ENCODE measurements at places on chromosomes 6 and 20. TPM values are rescaled to one million over a fixed set of nuclear protein-coding genes. Genes with fewer than 3 reads are reported as not detected.
A peak's percentile ranks its signal among the peaks of the same experiment; 100 is the strongest.

DNA sequence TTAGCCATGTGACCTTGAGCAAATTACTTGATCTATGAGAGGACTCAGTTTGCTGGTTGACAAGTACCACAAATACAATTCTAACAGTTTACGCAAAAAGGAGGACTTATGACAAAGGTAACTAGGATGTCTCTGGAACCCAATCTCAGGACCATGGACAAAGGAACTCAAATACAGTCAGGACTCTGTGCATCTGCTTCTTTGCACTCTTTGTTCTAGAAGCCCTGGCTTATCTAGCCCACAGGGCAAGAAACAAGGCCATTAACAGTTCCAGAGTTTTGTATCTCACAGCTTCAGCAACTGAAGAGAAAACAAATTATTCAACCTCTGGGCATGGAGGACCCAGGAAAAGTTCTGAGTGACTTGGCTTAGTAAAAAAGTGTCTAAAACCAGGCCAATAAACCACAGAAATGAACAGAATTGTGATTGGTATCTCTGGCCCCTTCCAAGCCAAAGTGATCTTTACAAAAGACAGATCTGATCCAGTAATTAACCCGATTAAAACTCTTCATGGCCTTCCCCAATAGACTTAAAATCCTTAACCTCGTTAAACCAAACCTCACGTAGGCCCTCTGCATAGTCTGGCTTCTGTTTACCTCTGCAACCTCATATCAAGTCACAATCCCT is 5.9 kb downstream of the WASF1 start:
- DNase-seq = no peak

GRCh38 chr6:39209360-39209811 is 19.9 kb downstream of the KCNK5 start:
- no peak for DNase-seq

GRCh38 chr20:62473717-62474603 is 1.8 kb downstream of the GATA5 start:
- DNase-seq = no peak

- no peak for DNase-seq
Observed at GRCh38 chr20:34512955-34513419, 3.2 kb upstream of the DYNLRB1 start.

The SYS1 gene
- 31.9 TPM for polyA plus RNA-seq

DNA sequence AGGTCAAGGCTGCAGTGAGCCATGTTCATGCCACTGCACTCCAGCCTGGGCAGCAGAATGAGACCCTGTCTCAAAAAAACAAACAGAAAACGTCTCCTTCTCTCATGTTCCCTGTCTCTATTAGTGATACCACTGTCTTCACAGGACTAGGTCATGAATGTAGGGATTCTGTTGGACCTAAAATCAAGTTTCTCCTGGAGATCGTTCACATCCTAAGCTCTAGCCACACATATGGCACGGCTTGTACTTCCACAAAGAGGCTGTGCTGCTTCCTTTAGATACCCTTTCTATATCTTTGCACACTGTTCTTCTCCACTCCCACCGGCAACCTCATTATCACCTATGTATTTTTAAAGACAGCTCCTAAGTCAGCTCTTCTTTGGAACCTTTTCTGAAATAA is 96.5 kb downstream of the ADGRG6 start:
- no peak for DNase-seq

DNA sequence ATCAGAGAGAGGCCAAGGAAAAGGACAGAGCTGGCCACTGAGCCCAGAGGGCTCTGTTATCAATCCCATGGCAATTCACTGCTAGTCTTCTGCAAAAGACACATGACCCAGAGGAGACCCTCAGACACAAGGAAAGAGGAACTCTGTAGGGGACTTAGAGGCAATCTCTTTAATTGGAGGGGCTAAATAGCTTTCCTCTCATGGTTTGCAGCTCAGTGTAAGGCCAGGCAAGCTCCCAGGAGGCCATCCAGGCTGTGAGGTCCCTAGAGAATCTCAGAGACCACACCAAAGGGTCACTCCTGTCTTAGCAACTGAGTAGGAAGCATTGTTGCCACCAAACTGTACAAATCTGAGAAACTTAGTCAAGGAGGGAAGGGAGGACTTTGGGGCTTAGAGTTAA is 10.0 kb upstream of the HLA-DOA start:
- DNase-seq = no peak

DNA sequence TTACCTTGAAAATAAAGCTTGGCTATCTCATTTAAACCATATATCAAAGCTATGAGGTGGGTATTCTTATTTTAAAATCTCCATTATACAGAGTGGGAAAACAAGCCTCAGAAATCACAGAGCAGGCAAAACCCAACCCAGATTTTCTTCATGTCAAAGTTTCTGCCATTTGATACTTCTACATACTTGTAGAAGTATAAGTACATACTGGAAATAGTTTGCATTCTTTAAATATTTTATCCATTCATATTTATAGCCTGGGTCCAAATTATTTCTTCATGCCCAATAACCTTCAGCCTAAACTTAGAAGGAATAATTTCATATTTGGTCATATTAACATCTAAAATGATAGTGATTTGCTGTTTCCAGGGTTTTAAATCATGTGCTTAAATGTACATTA is 61.8 kb downstream of the MLIP start:
- DNase-seq = no peak

DNA sequence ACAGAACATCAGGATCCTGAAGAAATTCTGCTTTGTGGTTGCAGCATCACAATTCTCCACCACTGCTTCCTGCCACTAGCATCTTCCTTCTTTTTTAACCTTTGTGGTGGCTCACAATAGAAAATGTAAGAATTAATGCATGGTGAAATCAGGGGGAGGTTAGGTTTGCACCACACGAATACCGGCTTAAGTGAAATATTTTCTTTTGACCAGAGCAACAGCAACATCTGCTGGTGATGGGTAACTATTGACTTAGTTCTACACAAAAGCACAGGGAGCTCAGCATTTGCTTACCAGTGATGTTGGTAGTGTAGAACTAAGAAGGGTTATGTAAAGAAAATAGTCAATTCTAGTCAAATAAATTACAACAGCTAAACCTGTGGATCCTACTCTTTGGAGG is 280.5 kb downstream of the SYNE1 start:
- peak; percentile 13 for DNase-seq

DNA sequence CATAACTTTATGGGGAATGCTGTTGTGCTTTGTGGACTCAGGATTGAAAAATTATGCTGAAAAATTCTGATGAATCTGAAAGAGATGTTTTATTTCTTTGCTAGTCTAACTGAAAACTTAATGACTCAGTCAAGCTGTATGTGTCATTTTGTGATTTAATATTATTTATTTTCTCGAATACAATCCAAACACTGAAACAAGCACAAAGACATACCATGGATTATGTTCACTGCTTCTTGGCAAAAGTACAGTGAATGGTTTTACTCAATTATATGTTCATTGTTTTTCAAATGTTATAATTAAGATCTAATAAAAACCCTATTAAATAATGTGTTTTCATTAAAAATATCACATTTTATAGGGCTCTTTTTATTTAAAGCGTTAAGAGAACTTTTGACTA is 330.6 kb upstream of the EPHA7 start:
- no peak for DNase-seq

- DNase-seq = peak; percentile 19
Observed at GRCh38 chr20:20568604-20569205, 143.7 kb downstream of the RALGAPA2 start.

The PTCRA gene
- polyA plus RNA-seq = not detected

Measured in left kidney (tissue), 8 donors.